ENCODE measurements at places on chromosomes 4 and X.

GRCh38 chr4:56050625-56051024, 101.9 kb downstream of the CEP135 start:
- DNase-seq = no peak

- no peak for DNase-seq
These were observed 58.7 kb upstream of the CLDN24 start for GRCh38 chr4:183380901-183381300.

DNA sequence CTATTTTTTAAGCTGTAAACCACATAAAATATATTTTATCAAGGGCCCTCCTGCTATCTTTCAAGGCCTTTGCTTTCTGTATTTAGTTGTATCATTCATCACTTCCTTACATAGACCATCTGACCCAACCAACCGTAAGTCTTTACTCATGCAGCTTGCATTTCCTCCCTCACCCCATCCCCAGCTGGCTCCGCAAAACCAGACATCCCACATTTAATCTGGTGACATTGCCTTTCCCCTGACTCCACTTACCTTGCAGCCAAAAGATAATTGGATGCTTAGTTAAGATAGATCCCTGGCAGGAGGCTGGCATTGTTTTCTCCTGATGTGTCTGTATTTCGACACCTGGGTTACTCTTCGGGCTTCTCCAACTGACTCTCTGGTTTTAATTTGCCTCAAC, 183.7 kb upstream of the LDB2 start:
- no peak for DNase-seq

GRCh38 chr4:106126062-106126461, 189.9 kb downstream of the TBCK start:
- DNase-seq = no peak

- no peak for DNase-seq
These were observed 118.5 kb downstream of the PLS3 start for GRCh38 chrX:115679460-115679859.

- DNase-seq = no peak
These were observed 186.5 kb downstream of the MSL3 start for GRCh38 chrX:11944501-11944900.

GRCh38 chrX:133645977-133646718, 230.9 kb upstream of the GPC4 start:
- DNase-seq = no peak

DNA sequence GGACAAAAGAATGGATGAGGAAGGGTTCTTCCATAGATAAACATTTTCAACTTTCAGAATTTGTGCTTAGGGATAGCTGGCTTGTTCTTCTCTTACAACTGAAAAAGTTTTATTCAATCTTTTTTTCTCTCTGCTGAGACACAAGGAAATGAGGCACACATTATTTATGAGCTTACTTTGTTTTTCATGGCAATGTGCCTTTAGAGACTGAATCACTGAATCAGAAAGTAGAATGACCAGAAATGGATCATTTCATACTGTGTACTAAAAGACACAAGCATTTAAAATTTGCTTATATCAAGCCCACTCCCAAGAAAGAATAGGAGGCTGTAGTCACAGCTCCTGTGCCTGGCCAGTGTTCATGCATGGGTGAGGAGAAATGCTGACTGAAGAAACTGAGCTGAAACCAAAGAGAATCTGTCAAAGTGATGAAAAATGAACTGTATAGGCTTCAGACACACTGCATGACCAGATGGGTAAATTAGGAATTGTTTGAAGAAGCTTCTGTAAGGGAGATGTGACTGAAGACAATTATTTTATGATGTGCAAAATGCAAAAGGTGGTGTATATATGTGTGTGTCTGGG, 413.8 kb downstream of the RAPGEF2 start:
- no peak for DNase-seq

- no peak for DNase-seq
These were observed 2.0 kb downstream of the GJB1 start for GRCh38 chrX:71225009-71225408.

Data from activated CD4-positive, alpha-beta T cell treated with anti-CD3 and anti-CD28 coated beads, Interleukin-2, amount 50 U/mL, for 48 hours (primary cell).